ENCODE measurements at places on chromosomes 11 and 22.

DNA sequence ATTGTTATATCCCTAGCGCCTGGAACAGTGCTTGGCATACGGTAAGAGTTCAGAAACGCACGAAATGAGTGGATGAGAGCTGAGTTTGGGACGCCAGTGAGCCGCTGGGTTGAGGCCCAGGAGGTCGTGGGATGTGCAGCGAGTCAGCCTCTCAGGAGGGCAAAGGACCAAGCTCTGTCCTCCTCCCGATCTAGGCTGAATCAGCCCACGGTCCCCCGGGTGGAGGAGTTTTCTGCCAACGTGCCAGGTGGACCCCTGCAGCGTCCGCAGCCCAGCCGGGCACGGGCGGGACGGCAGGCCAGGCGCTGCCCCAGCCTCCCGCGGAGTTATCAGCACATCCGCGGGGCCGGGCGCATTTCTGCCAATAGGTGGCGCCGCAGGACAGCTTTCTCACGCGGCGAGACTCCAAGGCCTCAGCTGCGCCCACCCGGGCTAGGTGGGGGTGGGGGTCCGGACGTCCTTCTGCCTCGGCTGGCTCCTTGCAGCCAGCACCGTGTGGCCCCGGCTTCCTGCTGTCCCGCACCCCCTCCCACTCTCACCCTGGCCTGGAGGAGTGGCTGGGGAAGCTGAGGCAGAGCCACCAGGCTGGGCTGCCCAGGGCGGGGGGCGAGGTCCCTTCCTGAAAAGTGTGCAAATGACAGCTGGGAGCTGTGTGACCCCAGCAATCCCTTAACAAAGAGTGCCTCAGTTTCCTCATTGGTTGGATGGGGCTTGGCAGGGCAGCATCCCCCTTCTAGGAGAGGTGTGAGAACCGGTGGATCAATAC, 2.2 kb upstream of the RPS19BP1 start:
- peak; percentile 87 for DNase-seq

DNA sequence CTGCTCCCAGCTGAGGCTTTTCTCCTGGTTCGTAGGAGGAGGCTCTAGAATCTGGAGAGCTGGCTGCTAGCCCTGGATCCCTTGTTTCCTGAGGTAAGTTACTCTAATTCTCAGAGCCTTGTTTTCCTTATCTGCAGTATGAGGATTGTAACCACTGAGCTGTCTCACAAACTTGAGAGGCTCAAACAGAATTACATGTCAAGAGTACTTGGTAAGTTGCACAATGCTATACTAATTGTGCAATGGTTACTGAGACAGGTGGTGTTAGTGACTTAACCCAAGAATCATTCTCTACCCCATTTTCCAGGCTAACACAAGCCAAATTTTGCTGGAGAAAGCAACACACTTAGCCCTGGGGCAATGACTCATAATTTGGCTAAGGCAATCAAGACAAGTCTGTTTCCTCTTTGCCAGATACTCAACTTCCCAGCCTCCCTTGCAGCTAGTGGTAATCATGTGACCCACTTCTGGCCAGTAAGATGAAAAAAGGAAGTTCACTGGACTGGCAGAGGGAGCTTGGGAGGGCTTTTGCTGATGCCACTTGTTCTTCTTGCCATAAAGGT, 348.0 kb downstream of the TENM4 start:
- no peak for DNase-seq

GRCh38 chr11:12106501-12106900, 3.9 kb upstream of the MICAL2 start:
- no peak for DNase-seq

- DNase-seq = peak; percentile 57
Observed at GRCh38 chr22:23270212-23270733, 90.0 kb downstream of the BCR start.

- no peak for DNase-seq
Observed at GRCh38 chr11:4881860-4882500, at the start of gene OR51T1. OR51T1 (plus strand) TSS chr11:4881900; CDS start chr11:4881900, 0 bp downstream.

- no peak for DNase-seq
Observed at GRCh38 chr22:42702675-42703074, 18.0 kb downstream of the A4GALT start.

All from urothelium cell line (cell line).